AG09309 (cell line): ENCODE measurements at places on chromosomes 4 and X.

GRCh38 chrX:143095321-143095720, 69.6 kb downstream of the SPANXN4 start:
- no peak for DNase-seq

DNA sequence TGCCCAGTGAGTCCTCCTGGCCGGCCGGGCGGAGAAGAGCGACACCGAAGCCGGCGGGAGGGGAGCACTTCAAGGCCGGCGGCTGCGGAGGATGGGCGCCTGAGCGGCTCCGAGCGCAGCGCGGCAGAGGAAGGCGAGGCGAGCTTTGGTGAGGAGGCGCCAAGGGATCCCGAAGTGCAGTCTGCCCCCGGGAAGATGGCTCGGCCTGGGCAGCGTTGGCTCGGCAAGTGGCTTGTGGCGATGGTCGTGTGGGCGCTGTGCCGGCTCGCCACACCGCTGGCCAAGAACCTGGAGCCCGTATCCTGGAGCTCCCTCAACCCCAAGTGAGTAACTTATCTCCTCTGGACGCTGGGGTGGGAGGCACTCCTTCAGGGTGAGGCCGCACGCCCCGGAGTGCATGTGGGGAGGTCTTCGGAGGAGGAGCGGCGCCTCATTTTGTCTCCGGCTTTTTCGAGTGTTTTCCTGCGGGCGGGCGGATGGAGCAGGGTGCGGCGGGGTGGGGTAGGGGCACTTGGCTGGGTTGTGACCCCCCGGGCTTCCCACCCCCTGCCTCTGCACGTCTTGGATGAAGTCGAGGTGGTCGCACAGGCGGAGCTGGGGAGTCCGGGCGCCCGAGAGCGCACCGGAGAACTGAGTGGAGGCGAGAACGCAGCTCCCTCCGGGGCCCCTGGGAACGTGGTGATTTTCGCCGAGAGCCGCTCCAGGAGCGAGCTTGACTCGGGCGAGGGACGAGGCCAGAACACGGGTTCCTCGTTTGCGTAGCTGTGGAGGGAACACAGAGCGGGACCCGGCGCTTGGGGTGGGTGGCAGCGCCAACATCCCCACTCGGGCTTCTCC, 979 bp downstream of the EFNB1 start:
- DNase-seq = no peak

GRCh38 chr4:118296729-118297128, 56.1 kb downstream of the PRSS12 start:
- no peak for DNase-seq

GRCh38 chrX:154655346-154655745, 2.0 kb upstream of the CTAG2 start:
- no peak for DNase-seq

DNA sequence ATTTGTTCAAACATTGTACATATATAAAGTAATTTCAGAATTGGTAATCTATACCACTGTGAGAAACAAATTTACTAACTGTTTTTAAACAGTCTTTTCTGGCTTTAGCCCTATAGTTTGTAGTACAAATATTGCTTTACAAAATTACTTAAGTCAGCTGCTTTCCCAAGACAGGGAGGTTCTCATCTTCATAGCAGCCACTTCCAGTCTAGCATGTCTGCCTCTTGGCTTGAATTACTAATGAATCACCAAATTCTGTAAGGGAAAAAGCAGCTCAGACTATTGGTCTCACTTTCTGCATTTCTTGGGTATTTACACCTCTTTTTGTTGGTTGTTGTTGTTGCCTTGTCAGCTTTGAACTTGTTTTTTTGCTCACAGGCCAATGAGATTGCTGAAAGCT, 187.2 kb downstream of the NPFFR2 start:
- DNase-seq = no peak

DNA sequence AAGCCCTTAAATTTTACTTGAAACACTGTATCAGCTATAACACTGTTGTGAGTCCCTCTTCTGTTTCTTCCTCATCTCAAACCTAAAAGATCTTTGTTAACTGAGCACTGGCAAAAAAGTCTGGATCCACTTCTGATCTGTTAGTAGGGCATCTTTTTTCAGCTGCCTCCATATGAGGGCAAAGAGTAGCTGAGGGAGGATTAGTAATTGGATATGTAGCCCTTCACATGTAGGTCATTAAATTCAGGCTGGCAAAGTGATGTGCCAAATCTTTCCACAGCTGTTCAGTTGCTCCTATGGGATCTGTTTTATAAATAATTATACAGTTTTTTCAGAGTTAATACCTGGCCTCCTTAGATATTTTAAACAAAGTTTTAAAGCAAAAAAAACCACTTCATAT, 1.1 kb upstream of the TRMT10A start:
- no peak for DNase-seq

DNA sequence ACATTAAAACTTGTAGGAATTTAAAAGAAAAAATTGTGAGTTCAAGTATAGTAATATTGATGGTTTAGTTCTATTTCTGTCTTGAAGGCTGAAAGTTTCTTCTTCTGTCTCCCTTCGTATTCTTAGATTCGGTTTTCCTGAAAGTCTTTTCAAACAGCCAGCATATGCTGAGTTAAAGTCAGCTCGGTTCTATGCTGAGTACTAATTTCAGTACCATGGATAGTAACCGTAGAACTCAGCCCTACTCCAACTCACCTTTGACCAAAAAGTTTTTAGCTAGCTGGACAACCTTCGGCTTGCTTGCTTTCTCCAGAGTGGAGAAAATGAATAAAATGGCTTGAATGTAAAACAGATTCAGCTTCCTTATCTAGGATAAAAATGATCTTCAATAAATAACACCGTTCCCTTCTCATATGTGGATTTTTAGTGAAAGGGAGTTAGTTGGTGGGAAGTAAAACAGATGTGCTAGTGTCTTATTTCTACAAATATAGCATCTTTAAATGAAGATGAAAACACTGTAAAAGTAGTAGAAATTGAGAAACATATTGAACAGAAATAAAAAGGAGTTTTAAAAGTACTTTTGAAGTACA, 5.2 kb downstream of the POU4F2 start:
- no peak for DNase-seq

- no peak for DNase-seq
These were observed 112.2 kb downstream of the IL13RA2 start for GRCh38 chrX:114905251-114905650.

DNA sequence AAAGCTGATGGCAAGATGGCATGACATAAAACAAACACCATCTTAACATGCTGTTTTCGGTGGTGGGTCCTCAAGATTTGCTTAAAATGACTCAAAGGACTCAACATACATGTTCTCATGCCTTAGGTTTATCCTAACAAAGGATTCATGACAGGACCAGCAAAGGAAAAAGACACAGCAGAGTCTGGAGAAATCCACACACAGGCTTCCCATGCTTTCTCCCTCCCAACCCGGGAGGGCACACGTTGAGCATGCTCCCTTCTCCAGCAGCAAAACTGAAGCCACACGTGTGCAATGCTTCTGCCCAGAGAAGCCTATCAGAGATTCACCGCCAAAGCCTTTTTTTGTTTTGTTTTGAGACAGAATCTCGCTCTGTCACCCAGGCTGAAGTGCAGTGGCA, 39.9 kb downstream of the SAT1 start:
- DNase-seq = no peak

DNA sequence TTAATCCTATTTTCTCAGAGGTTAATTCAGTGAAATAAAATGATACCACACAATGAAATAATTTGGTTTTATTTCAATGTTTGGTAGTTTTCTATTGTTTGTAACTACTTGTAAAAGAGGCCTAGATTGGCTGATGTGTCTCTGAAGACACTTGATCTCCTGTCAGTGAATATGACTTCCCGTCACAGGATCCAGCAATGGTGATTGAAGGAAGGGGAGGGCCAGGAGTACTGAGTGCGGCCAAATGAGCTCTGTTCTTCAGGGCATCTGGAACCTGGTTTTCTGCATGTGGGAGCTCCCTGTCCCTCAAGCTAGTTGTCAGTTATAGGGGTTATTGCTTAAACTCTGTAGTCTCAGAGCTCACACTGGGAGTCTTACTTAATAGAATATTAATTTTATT, 86.5 kb upstream of the OTUD4 start:
- no peak for DNase-seq

DNA sequence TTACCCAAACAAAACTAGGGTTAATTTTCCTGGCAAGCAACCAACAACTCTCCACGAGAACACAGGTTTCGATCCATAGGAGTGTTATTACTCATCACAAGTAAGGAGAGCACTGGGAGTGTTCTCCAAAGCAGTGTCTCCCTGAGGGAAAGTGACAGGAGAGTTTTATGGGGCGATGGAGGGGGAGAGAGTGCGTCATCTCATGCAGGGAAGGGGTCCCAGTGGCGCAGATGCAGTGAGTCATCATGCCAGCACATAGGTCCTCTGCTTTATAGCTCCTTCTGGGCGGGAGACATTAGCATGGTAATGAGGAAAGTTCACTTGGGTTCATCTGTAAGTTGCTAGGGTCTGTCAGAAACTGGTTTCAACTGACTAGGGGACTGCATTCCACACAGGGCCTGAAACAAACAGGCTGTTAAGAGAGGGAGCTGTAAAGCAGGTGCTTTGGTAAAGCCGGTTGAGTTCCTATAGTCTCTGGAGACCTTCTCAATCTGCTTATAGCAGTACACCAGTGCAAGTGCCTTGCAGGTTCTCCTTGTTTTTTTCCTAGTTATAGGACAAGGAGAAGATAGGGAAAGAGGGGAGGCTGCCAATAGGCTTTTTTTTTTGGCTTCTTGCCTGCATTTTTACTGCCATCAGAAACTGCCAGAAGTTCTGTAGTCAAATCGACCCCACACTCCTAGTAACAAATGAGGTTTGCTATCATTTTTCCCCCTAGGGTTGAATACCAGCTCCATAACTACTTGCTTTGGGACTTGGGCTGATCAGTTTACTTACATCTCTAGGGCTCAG, 12.8 kb upstream of the BOD1L1 start:
- DNase-seq = peak; percentile 63

GRCh38 chr4:128364565-128364964, 77.0 kb upstream of the PGRMC2 start:
- no peak for DNase-seq

DNA sequence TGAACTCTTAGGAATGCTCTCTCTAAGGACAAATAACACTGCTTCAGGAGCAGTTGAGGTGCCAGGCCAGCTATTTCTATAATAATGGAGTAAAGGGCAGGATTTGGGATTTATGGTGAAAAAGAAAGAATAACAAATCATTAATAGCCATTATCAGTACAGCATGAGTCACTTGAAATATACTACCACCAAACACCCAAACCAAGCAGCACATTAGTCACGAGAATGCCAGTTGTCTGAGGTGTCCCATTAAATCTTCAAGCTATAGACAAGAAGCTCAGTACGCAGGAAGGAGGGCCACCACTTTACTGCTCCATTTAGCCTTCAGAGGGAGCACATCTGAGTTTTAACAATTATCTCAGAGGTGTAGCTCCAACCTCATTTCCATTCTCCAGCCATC, 106.8 kb upstream of the MAGEA10 start:
- no peak for DNase-seq

DNA sequence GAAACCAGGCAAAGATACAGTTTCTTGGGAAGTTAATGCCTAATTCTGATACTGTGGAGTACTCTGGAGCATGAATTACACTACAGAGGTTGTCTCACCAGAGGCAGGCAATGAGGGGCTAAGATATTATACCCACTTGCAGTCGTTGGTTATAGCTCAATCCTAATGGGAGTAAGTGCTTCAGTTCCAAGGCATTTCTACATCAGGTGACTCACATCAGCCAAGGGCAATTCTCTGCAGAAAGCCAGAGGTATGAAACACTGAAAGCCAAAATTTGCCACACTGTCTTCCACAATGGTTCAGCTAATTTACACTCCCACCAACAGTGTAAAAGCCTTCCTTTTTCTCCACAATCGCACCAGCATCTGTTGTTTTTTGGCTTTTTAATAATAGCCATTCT, 174.0 kb upstream of the IL15 start:
- DNase-seq = no peak

DNA sequence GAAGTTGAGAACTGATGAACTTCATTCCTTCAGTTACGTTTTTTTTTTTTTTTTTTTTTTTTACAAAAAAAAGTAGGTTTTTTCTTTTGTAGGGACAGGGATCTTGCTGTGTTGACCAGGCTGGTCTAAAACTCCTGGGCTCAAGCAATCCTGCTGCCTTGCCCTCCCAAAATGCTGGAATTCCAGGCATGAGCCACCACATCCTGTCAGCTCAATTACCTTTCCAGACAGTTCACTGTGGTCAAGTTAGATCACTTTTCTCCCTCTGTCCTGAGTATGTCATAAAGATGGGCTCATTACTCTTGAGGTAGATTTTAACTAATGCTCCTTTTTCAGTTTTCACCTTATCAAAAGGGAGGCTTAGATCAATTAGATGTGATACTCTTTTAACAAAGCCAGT, 10.8 kb upstream of the NR3C2 start:
- DNase-seq = no peak

DNA sequence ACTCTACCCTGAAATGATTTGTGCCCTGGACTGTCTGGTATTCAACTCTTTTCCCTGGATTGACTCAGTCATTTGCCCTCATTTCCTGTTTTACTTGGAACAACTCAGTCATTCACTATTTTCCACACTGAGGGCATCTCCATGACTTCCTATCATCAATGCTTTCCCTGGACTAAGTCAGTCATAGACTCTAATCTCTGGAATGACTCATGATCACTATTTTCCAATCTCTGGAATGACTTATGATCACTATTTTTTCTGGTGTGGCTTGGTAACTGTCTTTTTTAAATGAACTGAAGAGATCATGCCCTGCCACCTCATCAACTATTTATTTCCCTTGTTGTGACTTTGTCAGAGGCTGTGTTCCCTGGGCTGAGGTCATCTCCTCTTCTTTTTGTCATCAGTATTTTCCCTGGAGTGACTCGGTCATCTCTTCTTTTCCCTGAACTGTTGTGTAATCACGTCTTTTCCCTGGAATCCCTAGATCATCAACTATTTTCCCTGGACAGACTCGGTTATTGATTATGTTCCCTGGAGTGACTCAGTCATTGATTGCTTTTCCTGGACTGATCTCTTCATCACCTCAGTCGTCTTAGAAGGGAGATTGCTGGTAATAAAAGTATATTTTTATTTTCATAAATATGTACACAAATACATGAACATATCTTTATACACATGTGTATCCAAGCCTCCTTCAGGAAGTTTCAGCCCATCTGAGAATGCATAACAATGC, 327.1 kb upstream of the VCX start:
- no peak for DNase-seq

GRCh38 chr4:79917246-79917645, 155.8 kb downstream of the ANTXR2 start:
- peak; percentile 23 for DNase-seq

GRCh38 chr4:33696586-33696985, 2547.7 kb downstream of the ARAP2 start:
- no peak for DNase-seq

GRCh38 chr4:7001271-7001670, 41.9 kb upstream of the TADA2B start:
- DNase-seq = no peak

GRCh38 chr4:108081256-108081655, 87.5 kb downstream of the LEF1 start:
- no peak for DNase-seq

- DNase-seq = no peak
These were observed 136.3 kb downstream of the TMEM164 start for GRCh38 chrX:110139172-110139571.
